DMS153 (cell line): ENCODE measurements at places on chromosomes 5 and 9.
A peak's percentile ranks its signal among the peaks of the same experiment; 100 is the strongest.

DNA sequence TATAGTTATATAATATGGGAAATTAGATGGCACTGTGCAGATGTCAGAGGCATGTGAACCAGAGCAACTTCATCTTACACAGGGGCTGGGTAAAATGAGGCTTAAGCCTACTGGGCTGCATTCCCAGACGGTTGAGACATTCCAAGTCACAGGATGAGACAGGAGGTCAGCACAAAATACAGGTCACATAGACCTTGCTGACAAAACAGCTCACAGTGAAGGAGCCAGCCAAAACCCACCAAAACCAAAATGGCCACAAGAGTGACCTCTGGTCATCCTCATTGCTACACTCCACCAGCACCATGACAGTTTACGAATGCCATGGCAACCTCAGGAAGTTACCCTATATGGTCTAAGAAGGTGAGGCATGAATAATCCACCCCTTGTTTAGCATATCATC lies 479.4 kb downstream of the TLR4 start:
- no peak for DNase-seq

DNA sequence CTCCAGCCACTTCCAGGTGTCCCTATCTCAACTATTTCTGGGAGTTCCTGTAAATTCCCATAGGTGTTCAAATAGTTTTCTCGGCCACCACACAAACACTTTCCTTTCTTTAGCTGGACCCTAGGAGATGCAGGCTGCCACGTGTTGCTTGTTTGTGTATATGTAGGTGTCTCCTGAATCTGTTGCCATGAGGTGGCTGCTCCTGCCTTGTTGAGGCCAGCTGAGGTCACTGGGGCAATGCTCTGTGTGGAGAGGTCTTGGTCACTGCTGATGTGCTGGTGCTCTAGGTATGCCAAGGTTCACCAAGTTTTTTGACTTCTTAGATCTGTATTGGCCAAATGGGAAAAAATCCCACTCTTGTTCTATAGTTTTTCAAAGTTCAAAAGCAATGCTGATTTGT lies 132.5 kb upstream of the CHD1 start:
- no peak for DNase-seq

DNA sequence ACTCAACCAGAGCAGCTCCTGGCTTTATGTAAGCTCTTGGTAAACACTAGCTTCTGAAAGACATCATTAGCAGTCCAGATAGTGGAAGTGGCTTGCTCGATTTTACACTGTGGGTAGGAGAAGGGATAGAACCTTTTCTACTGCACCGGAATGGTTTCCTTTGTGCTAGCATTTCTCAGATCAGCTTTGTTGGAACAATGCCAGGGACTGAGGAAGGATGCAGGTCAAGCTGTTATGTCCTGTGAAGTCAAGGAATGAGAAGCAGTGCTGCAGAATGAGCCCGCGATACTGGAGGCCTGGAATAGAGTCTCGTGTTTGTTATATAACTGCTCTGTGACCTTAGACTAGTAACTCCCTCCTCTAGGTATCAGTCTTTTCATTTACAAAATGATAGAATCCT lies 233.6 kb downstream of the GABRB2 start:
- DNase-seq = no peak

GRCh38 chr9:77879437-77879943 lies 152.1 kb downstream of the GNAQ start:
- DNase-seq = no peak

DNA sequence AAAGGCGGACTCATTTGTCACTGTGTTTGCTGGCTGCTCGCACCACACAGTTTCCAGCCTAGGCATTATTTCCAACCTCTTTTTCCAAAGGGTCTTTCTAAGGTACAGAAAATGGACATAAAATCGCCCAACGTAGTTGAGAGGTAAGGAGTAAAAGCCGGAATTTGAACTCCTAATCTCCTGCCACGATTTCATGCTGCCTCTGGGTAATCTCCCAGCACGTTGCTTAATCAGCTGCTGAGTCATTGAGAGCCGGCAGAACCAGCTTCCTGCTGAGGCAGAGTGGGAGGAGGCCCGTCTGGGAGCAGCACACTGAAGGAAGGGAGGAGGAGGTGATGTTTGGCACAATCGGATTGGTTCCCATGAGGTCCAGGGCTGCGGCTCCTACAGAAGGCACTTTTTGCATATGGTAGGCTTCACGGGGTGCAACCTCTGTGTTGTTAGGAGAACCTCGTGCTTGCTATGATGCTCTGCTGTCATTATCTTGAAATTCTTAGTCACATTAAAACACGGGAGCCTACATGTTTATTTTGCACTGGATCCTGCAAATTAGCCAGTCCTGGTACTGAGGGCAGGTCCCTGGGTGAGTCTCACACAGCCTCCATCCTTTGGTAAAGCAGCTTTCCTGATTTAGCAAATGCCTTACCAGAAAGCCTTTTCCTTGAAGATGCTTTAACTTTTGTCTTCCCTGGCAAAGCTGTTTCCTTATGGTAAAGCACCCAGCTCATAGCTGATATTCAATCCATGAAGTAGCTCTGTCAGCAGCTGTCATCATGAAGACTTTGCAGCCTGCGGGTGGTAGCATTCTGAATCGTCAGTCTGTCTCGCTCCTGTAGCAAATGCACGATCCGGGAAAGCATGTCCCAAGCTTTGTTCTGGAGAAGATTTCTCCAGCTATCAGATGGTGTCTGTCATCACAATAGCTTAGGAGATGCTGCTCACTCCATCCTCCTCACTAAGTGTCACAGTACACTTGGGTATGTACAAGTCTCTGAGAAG lies 191.6 kb upstream of the MSX2 start:
- DNase-seq = peak; percentile 28

- DNase-seq = no peak
These were observed 100.9 kb upstream of the SEMA6A start for GRCh38 chr5:116675626-116675910.

GRCh38 chr5:32436553-32437242 lies 7.8 kb downstream of the ZFR start:
- DNase-seq = no peak

- no peak for DNase-seq
These were observed 140.6 kb upstream of the STC2 start for GRCh38 chr5:173468821-173469251.

- no peak for DNase-seq
These were observed 6.9 kb upstream of the COL5A1 start for GRCh38 chr9:134634667-134635230.

DNA sequence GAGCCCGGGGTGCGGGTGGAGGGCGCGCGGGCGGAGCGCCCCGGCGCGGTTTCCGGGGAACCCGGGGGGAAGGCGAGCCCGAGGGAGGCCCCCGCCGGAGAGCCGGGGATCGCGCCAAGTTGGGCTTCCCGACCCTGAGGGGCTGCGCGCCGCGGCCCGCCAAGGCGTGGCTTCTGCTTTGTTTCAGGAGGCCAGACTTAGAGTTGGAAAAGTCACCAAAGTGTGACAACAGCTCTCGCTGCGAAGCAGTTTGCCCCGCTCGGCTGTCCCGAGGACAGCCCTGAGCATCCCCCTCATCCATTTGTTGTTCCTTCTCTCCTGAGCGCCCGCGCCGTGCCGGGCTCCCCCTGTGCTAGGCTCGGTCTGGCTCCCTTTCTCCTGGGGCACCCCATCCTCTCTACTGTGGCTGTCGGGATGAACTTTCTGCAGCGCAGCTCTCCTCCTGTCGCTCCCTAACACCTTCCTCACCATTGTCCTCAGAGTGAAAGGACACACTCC lies 410 bp downstream of the GLIPR2 start:
- DNase-seq = no peak

GRCh38 chr5:89458332-89458656 lies 575.3 kb upstream of the MEF2C start:
- DNase-seq = no peak

GRCh38 chr5:74360535-74361210 lies 279.9 kb downstream of the ENC1 start:
- no peak for DNase-seq

GRCh38 chr5:77893225-77893860 lies 117.2 kb upstream of the TBCA start:
- no peak for DNase-seq

GRCh38 chr9:128552153-128552743 lies at the start of gene SPTAN1:
SPTAN1 (plus strand) TSS chr9:128552587; CDS start chr9:128566741, 14,154 bp downstream.
- DNase-seq = peak; percentile 79

DNA sequence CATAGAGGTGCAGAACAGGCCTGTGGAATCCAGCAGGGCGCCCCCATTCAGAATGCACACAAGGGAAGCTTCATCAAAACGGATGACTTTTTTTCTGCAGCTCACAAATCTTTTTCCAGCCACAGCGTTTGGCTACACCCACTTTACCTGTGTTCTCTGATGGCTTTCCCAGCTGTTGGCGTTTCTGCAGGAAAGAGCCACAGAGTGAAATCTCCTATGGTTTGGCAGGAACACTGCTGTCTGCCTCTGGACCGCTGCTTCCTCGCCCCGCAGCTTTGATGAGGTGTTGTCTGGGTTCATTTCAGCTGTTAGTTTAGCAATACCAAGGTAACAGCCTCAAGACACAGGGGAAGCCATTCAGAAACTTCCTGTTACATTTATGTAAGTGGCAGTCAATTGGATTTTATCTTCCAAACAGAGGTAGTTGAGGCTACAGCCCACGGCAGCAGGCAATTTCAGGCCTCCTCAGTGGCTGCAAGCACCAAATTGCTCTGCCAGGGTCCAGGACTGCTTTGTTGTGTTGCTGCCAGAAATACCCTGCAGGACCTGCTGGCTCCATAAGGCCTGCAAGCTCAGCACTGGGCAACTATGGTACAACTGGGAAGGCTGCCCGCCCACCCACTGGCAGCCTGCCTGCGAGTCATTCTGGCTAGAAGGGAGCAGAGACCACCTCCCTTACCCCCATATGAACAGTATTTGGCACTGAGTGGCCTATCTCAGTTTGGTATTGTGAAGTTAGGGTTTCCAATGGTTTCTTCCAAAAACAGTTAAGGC lies 96.7 kb downstream of the MVB12B start:
- peak; percentile 27 for DNase-seq

DNA sequence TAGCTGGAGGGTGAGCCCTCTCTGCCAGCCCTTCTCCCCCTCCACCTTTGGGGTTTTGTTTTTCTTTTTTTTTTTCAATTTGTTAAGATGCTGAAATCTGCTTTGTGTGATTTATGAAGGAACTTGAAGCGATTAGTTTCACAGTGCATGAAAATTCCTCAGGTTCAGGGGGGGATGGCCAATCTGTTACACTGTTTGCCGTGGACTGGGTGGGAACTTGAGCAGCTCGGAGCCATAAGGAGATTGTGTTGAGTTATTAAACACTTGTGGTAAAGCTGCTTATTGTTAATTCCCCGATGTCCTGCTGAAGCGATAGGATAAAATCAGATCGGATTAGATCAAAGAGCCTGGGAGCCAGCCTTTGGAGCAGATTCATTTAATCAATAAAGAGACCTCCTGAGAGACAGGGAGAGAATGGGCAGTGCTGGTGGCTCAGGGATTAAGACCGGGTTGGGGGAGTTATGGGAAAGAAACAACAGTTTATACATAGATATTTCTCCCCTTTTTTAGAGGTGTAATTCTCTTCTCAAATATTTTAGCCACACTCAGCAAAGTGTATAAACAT lies 105.8 kb upstream of the SPATA31D4 start:
- DNase-seq = no peak

DNA sequence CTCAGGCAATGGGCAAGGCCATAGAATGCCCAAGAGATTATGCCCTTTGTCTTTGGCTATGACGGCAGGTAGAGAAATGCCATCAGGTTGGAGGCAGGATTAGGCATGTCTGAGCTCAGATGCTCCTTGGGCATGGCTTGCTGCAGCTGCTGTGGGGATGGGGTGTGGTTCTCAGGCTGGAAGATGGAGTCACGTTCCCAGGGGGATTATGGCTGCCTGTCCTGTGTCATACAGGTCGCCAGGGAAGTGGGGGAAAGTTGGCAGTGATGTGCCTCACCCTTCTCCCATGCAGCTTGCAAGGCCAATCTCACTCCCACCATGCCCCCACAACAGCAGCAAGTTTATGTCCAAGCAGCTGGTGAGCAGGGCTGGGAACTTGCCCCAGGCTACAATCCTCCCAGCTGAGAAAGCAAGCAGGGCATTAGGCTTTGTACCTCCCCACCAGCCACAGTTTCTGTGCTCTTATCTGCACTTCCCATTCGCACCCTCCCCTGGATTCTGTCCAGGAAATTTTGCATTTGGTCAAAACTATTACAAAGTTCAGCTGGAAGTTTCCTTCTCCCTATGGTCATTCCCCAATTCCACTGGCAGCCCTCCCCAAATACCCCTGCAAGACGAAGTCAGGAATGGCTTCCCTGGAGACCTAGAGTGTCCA lies 1788.0 kb upstream of the NUDT12 start:
- DNase-seq = no peak

GRCh38 chr5:132425009-132425937 lies 55.8 kb downstream of the SLC22A5 start:
- DNase-seq = no peak

GRCh38 chr9:114898741-114899140 lies 31.6 kb downstream of the TNFSF8 start:
- no peak for DNase-seq

GRCh38 chr9:107999890-108000289 lies 510.3 kb upstream of the KLF4 start:
- DNase-seq = no peak

GRCh38 chr9:303502-303901 lies 88.8 kb downstream of the DOCK8 start:
- no peak for DNase-seq

DNA sequence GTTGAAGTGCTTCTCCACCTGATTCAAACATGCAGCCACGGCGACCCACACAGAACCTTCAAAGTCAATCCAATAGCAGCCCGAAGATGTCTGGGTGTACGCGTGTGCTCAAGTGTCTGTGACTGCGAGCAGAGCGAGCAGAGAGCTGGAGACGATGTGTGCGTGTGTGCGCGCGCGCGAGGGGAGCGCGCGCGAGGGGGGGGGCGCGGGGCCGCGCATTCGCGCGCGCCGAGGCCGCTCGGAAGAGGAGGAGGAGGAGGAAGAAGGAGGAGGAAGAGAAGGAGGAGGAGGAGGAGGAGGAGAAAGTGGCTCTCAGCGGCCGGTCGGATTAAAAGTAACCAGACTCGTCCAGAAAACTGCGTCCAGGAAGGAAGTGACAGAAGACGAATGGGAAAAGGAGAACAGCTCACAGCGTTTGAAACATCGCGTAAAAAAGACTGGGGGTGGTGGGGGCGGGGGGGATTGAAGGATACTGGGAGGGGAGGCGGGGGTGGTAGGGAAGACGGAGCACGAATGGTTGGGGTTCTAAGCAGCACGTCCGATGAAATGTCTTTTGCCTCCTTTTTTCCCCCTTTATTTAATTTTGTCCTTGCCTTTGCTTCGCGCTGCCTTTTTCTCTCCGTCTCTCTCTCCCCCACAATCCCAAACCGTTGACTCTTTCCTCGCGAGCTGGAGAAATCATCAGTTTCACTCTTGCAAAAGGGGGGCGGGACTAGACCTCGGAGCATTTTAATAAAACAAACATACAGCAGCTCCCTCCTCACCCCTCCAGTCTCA lies at the start of gene MEF2C:
Gene MEF2C (minus strand): TSS at position 126 of the 777 bp plus-strand sequence. CDS start 59,396 bp downstream, outside the sequence.
- DNase-seq = peak; percentile 1

GRCh38 chr9:16039218-16039987 lies 486.6 kb downstream of the CCDC171 start:
- DNase-seq = no peak
